LNCaP clone FGC (cell line): ENCODE measurements at places on chromosomes 1 and 21.

DNA sequence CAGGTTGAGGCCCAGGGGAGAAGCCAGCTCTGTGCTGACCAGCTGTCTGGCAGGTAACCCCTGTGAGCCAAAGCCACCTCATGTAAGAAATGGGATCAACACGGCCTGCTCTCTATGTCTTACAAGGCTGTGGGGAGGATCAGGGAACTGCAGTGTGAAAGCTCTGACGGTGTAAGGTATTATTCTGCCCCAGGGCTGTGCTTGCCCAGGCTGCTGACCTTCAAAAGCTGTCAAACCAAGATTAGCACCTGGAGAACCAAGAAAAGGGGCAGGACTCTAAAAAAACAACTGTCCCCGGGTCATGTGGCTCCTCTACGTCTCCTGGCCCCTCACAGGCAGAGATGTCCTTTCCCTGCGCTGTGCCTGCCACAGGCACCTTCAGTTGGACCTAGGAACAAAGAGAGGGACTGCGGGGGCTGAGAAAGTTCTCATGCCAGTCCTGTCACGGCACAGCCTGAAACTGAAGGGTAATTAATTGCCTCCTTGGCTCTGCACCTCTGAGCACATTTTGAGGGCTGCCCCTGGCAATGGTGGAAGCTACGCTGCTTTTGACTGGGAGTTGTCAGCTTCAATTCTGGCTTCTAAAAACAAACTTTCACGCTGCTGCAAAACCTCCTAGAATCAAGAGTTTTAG is 77.6 kb downstream of the PGBD5 start:
- DNase-seq: no peak

GRCh38 chr1:44694863-44695478 is 20.5 kb downstream of the ARMH1 start:
- DNase-seq: no peak

DNA sequence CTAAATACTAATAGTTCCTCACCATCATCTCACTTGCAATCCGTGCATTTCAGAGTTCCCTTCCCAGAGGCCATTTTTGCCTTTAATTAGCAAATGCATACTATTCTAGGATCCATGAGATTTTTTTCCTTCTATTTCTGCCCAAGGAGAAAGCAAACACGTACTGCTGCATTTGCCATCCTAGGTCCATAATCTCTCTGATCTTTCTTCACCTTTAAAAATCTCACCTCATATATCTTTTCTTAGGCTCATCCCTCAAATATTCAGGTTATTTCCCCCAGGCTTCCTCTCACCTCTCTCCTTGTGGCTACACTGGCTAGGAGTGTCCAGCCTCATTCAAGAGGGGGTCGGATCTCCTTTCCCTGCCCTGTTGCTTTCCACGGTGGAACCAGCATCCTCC is 338.6 kb downstream of the SETD4 start:
- no peak for DNase-seq

GRCh38 chr21:38985568-38986378 is 180.0 kb downstream of the ETS2 start:
- DNase-seq: no peak

- no peak for DNase-seq
Observed at GRCh38 chr1:101914473-101915242, 82.1 kb downstream of the OLFM3 start.

- DNase-seq: no peak
Observed at GRCh38 chr1:182977480-182977879, 24.5 kb upstream of the SHCBP1L start.
